NT2/D1 (cell line): ENCODE measurements at places on chromosomes 3 and 15.
A peak's percentile ranks its signal among the peaks of the same experiment; 100 is the strongest.

GRCh38 chr3:78972617-78973301 lies 795.0 kb downstream of the ROBO1 start:
- no peak for DNase-seq

DNA sequence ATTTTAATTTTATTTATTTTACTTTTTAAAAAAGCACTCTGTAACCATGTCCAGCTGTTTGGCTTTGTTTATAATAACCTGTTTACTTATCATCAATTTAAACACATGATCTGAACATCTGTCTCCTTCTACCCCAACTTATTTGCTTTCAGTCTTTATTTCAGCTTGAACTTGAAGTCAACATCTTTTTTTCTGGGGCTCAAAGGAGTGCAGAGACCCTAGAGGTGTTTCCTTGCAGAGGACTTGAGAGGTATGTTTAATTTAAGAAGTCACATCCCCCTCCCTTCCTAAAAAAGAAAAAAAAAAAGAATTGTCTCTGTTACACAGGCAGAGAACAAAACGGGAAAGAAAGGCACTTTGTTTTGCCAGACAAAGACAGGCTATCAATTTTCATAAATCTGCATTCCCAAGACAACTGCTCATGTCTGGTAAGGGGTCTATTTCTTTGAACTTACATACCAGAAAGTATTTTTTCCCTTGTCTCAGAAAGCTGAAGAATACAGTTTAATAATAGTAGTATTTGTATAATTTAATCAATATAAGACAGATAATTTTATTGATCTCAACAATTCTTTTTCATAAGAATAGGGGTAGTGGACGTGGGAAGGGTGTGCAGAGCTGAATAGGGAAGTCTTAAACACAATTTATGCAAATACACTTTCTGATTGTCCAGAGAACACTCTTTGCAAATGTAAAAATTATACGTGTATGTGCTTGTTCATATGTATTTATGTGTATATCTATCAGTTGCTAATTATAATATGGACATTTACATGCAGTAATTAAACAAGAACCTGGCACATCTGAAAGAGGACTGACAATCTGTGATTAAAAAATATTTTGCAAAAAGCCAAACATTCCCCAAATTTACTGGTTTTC lies 109.7 kb upstream of the PDZRN3 start:
- no peak for DNase-seq

GRCh38 chr3:188294823-188295487 lies 141.0 kb downstream of the LPP start:
- no peak for DNase-seq

- DNase-seq, result no peak
Measured at GRCh38 chr3:112775011-112775742, 71.5 kb downstream of the CD200R1L start.

- DNase-seq, result peak; percentile 30
Measured at GRCh38 chr15:83837945-83838571, 184.1 kb downstream of the ADAMTSL3 start.

DNA sequence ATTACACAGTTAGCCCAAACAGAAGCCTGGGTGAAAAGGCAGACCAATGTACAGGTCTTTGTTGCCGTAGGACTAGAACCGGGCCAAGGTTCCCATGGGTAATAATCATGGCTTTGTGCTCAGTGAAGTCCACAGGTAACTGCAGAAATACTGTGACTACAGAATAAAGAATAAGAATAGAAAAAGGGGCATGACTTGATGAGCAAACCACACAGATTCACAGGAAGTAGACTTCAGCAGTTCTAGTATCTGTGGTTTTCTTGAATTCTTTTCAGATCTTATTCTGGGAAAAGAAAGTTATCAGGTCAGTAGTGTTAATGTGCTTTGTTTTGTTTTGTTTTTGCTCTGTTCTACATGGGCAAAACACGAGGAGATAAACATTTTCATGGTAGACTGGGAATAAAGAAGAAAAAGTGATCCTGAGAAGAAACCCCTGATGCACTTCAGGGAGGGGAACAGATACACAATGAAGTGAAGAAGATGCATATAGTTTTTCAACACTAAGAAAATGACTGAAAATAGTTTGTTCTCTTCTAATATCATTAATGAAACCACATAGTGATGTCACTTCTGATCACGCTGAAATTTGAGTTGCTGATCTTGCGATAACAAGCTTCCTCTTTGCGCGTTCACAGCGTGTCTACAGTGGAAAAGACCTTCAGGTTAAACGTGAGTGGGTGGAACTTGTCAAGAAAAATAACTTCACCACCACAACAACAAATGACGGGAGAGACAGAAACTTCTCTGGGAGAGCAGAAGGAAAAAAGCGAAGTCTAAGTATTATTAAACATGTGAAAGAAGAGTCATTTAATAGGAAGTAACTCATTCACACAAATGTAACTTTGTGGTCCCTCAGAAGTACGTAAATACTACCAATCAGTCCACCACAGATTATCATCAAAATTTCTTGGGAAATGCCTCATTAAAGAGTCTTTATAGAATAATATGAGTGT lies 315.8 kb upstream of the SATB1 start:
- DNase-seq, result no peak
